ENCODE measurements at places on chromosomes 5 and 9. TPM values are rescaled to one million over a fixed set of nuclear protein-coding genes. Genes with fewer than 3 reads are reported as not detected.
A peak's percentile ranks its signal among the peaks of the same experiment; 100 is the strongest.

DNA sequence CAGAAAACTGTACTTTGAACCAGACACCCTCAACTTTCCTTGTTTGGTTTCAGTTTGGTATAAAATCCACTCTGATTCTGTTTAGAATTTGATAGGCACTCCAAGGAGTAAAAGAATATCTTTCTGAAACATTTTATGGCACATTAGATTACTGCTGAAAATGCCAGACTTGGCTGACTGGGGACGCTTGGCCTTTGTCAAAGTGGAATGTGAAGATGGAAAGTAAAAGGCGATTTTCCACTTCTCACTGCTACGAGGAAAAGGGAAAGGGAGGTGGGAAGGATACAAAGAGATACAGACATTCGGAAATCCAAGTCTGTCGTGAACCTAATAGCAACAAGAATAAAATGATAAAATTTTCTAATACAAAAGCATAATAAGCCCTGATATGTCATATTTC lies 203.9 kb downstream of the DMRT2 start:
- DNase-seq, result no peak
- H3K27me3 ChIP-seq, result peaks cover 9% of the 10 kb centered on the region
- no peaks in the 10 kb centered on the region for H3K4me1 ChIP-seq
- no peak overlapping the region for H3K4me3 ChIP-seq

DNA sequence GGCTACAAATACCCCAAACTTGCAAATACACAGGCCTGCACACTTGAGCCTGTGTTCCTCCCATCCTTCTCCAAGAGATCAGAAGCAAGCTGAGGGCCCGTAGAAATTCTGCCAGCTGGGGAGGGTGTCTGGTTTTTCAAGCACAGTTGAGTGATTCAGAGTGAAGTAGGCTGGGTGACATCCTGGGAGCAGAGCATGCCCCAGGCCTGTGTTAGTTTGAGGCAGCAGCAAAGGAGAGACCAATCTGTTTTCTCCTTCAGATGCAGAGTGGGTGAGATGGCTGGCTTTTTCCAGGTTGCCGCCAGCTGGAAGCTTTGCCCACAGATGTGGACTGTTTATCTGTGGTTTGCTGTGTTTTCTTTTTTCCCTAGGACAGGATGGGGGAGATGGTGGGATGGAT lies 63.1 kb downstream of the RCL1 start:
- no peaks in the 10 kb centered on the region for H3K27me3 ChIP-seq
- DNase-seq, result no peak
- H3K4me1 ChIP-seq, result peaks cover 13% of the 10 kb centered on the region

DNA sequence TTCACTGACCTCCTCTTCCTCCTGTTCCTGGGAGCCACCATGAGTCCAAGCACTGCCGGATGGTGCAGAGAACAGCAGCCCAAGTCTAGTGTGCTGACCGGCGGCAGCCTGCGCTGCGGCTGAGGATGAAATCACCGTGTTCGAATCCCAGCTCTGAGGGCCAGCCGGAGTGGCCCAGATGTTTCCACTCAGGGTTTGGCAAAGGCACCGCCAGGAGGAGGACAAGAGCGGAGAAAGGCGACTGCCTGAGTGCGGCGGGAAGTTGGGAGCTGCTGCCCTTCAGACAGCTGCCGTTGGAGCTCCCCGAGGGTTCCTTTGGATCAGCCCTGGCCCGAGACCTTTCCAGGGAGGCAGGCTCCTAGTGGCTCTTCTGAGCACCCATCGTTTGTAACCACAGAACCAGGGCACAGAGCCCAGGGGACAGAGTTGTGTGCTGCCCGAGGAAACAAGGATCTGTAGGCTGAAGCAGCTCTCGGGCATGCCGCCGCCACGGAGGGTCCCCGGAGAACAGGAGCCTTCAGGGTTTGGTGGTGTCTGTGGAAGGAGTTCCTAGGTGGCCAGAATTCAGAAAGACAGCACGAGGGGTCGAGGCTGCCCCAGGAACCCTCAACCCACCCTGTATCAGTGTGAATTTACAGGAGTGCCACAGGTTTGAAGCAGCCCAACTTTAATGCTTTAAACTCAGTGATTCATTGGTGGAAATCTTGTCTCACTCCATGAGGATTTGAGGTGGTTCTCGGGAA lies 115.6 kb upstream of the COL5A1 start:
- H3K4me3 ChIP-seq, result no peak overlapping the region
- H3K4me1 ChIP-seq, result no peaks in the 10 kb centered on the region
- no peaks in the 10 kb centered on the region for H3K36me3 ChIP-seq
- no peak overlapping the region for H3K27ac ChIP-seq
- no peak for DNase-seq
- H3K27me3 ChIP-seq, result peaks cover 19% of the 10 kb centered on the region

DNA sequence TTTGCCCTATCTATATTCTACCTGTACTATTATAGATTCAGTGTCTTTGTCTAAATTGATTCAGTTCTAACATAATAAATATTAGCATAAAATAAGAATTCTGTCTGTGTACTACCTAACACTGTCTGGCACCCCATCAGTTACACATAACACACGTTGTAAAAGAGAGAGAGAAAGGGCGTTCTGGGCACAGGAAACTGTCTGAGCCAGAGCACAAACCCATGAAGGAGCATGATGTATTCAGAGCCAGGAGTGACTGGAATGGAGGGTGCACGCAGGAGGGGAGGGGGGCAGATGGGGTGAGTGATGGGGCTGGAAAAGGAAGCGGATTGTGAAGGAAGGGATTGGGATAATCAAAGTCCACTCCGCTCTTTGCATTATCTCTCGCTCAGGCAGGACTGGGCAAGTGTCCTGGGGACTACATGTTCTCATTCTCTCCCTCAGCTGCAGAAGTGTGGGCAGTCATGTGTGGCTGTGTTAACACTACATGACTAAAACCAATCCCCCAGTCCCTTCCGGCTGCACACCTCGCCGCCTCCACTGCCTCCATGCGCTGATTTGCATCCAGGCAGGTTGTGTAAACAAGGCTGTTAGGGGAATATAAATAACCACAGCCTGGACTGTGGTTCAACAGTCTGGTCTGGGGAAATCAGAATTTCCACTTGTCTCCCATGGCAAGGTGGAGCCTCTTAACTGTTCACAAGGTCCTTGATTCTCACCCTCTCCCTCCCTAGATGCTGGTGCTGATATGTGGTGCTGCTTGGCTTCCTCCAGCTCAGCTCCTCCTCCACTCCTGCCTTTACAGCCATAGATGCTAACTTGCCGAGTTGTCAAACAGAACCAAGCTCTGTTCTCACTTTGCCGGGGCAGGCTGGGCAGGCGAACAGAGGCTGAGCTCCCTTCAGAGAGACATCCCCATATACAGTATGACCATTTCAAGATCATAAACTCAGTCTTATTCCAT lies 367.5 kb upstream of the BRINP1 start:
- no peak overlapping the region for H3K4me3 ChIP-seq
- no peaks in the 10 kb centered on the region for H3K27me3 ChIP-seq
- no peak for DNase-seq
- no peaks in the 10 kb centered on the region for H3K36me3 ChIP-seq

The PAEP gene
- total RNA-seq, result not detected

- H3K4me3 ChIP-seq, result no peak overlapping the region
- no peak overlapping the region for H3K27ac ChIP-seq
- no peaks in the 10 kb centered on the region for H3K27me3 ChIP-seq
- H3K4me1 ChIP-seq, result peaks cover 15% of the 10 kb centered on the region
Observed at GRCh38 chr9:77819657-77820056, 171.5 kb upstream of the GNA14 start.

The STOML2 gene
- 53.0 TPM for total RNA-seq

DNA sequence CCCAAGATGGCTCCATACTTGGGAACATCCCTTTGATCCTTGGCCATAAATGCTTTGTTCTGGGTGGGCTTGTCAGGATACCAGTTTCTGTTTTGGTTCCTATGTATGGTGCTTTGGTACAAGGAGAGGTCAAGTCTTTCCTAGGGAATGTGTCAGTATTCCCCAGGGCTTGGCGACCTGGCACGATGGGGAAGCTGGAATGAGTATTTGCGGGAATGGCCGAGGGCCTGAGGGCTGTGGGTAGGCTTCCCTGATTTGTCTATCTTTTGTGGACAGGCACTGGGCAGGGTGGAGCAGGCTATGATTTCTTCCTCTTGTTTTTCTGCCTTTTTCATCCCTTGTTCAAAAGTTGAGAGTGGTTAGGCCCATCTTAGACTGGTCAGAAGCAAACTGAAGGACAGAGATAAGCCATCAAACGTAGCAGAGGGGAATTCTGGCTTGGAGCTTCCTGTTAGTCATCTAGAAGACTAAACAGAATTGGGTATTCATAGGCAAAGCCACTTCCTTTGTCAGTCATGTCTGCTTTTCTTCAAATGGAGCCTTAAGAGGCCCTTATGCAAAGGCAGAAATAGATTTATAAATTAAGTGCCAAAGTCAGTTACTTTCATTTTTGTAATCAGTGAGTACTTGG lies 13.7 kb downstream of the DOCK2 start:
- peak overlapping the region; percentile 87 for H3K27ac ChIP-seq
- H3K4me1 ChIP-seq, result peaks cover 69% of the 10 kb centered on the region
- peaks cover 42% of the 10 kb centered on the region for H3K36me3 ChIP-seq
- H3K27me3 ChIP-seq, result no peaks in the 10 kb centered on the region
- DNase-seq, result no peak

GRCh38 chr5:176830995-176831423 lies 20.6 kb downstream of the UNC5A start:
- H3K36me3 ChIP-seq, result no peaks in the 10 kb centered on the region
- no peak overlapping the region for H3K4me3 ChIP-seq
- no peaks in the 10 kb centered on the region for H3K4me1 ChIP-seq
- H3K27me3 ChIP-seq, result peaks cover 43% of the 10 kb centered on the region
- DNase-seq, result no peak

The OR13C8 gene
- total RNA-seq, result not detected

- no peaks in the 10 kb centered on the region for H3K27me3 ChIP-seq
- DNase-seq, result no peak
Observed at GRCh38 chr5:180810959-180811622, 8.5 kb upstream of the MGAT1 start.

The FGF18 gene
- total RNA-seq, result 0.38 TPM

The TMEM171 gene
- not detected for total RNA-seq

DNA sequence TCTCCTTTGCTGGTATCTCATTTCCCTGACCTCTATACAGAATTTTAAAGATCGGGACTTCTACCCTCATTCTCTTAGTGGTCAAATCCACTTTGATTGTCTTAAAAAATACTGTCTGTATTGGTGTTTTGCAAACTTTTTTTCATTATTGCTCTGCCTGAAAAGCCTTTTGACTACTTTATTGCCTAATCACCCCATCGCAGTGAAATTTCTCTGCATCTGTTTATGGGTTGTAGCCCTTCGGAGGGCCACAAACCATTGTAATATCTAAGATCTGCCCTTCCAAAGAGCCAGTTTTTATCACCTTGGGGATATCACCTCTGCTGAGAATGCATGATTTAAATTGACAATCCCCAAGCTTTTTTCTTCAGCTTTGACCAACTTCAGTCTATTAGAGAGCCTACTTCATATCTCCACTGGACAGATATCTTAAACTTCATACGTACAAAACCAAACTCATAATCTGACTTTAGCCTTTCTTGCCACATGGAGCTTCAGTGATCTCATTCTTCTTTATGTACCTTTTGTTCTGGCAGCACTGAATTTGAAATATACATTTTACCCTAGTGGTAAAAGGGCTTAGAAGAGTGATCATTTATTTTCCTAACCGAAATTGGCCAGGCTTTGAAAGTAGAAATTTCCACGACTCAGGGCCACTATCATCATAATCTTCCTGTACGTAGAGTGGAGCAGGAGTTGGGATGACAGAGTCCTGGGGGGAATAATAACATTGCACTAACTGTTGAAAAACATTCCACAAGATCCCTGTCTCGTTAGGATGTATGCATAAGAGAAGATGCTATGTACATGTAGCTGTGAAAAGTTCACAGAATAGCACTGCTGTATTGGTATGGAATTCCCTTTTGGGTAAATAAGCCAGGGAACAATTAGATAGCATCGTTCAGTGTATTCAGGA lies 21.4 kb downstream of the KIF2A start:
- peak overlapping the region; percentile 6 for H3K4me3 ChIP-seq
- peaks cover 67% of the 10 kb centered on the region for H3K4me1 ChIP-seq
- H3K27me3 ChIP-seq, result no peaks in the 10 kb centered on the region
- DNase-seq, result no peak
- peak overlapping the region; percentile 76 for H3K27ac ChIP-seq
- H3K36me3 ChIP-seq, result no peaks in the 10 kb centered on the region

GRCh38 chr5:332843-333242 lies 11.3 kb downstream of the AHRR start:
- no peak for DNase-seq
- H3K4me3 ChIP-seq, result no peak overlapping the region
- H3K27me3 ChIP-seq, result peaks cover 3% of the 10 kb centered on the region
- H3K27ac ChIP-seq, result no peak overlapping the region
- H3K36me3 ChIP-seq, result no peaks in the 10 kb centered on the region
- no peaks in the 10 kb centered on the region for H3K4me1 ChIP-seq

- no peak for DNase-seq
- H3K27ac ChIP-seq, result no peak overlapping the region
Observed at GRCh38 chr5:65816729-65817128, 94.7 kb downstream of the NLN start.

The IFNA21 gene
- total RNA-seq, result not detected

The IL7R gene
- 1,437 TPM for total RNA-seq

DNA sequence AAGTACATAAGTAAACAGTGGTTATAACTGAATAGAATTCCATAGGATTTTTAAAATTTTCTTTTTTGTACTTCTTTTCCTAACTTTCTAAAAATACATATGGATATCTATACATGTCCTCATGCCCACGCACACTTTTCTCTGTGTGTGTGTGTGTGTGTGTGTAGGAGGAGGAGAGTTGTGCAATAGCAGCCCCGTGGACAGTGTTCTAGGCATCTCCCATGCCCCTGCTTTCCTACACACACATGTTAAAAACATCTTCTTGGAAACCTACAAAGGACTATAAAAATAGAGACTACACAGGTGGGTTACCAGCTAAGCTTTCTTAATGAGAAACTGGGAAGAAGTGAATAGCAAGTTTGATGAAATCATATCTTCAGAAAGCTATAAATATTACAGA lies 19.8 kb upstream of the HEXB start:
- H3K4me3 ChIP-seq, result no peak overlapping the region
- no peak for DNase-seq
- H3K27me3 ChIP-seq, result peaks cover 23% of the 10 kb centered on the region
- H3K4me1 ChIP-seq, result no peaks in the 10 kb centered on the region
- no peak overlapping the region for H3K27ac ChIP-seq

The FOXD4L4 gene
- 0.42 TPM for total RNA-seq

- H3K27me3 ChIP-seq, result peaks cover 44% of the 10 kb centered on the region
- H3K36me3 ChIP-seq, result no peaks in the 10 kb centered on the region
- DNase-seq, result no peak
Observed at GRCh38 chr5:33936381-33937016, at the start of gene RXFP3. Gene RXFP3, plus strand, starts transcription at chr5:33936386. Its CDS starts 355 bp downstream, at chr5:33936741.

The BTNL3 gene
- not detected for total RNA-seq

DNA sequence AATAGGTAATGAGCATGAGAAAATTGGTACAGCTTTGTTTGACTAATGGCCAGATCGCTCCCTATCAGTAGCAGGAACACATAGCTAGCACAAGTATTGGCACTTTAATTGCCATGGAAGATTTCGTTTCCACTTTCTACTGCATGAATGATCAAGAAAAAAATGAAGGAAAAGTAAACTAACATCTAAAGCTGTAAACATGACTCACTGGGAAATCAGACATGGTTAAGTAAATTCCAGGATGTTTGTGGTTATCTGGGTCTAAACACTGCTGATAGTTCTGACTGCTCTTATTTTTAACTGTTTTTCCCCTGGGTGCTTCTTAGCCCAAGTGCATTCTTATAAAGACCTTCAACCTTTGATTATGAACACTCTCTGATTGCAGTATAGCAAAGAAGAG lies 388.9 kb downstream of the NR2F1-AS1 start:
- peaks cover 4% of the 10 kb centered on the region for H3K27me3 ChIP-seq
- H3K27ac ChIP-seq, result no peak overlapping the region
- H3K4me1 ChIP-seq, result no peaks in the 10 kb centered on the region

The FOXD4 gene
- not detected for total RNA-seq

Data from naive thymus-derived CD8-positive, alpha-beta T cell (primary cell).